ENCODE measurements at places on chromosomes 6 and 20. TPM values are rescaled to one million over a fixed set of nuclear protein-coding genes. Genes with fewer than 3 reads are reported as not detected.

Gene NOTCH4
- 0.74 TPM for total RNA-seq

Gene GSTA3
- total RNA-seq: not detected

Gene PRSS16
- 2.5 TPM for total RNA-seq

Gene GTPBP2
- 16.6 TPM for total RNA-seq

Gene SPAG4
- 4.3 TPM for total RNA-seq

Gene PTK6
- 2.5 TPM for total RNA-seq

Gene BTN1A1
- not detected for total RNA-seq

Gene APOM
- total RNA-seq: 3.1 TPM

Gene INSM1
- not detected for total RNA-seq

Gene TAF11
- 20.9 TPM for total RNA-seq

Gene TBXT
- total RNA-seq: not detected

Gene SEL1L2
- total RNA-seq: not detected

Gene UST
- total RNA-seq: 4.1 TPM

Gene CST1
- total RNA-seq: 0.44 TPM

Gene RIPPLY2
- total RNA-seq: not detected

Gene MAS1L
- total RNA-seq: not detected

Gene CPNE5
- total RNA-seq: not detected

Gene PSMB8
- 24.9 TPM for total RNA-seq

Gene SCRT2
- not detected for total RNA-seq

Gene SLC22A7
- not detected for total RNA-seq

Gene SOX4
- 9.2 TPM for total RNA-seq

Gene ANKEF1
- 6.9 TPM for total RNA-seq

Gene SALL4
- total RNA-seq: 1.4 TPM

All from A549 treated with GW870086 at 1 μM for 4 hours (cell line).